Esophagus muscularis mucosa (tissue), 4 donors: ENCODE measurements at places on chromosomes 4 and X. TPM values are rescaled to one million over a fixed set of nuclear protein-coding genes. Genes with fewer than 3 reads are reported as not detected.

ABLIM2 gene
- 9.5 TPM for total RNA-seq

GRCh38 chrX:88613338-88613737 lies 133.7 kb upstream of the CPXCR1 start:
- no peak for DNase-seq

- DNase-seq, result no peak
Observed at GRCh38 chrX:108537005-108537404, 97.4 kb downstream of the COL4A5 start.

DNA sequence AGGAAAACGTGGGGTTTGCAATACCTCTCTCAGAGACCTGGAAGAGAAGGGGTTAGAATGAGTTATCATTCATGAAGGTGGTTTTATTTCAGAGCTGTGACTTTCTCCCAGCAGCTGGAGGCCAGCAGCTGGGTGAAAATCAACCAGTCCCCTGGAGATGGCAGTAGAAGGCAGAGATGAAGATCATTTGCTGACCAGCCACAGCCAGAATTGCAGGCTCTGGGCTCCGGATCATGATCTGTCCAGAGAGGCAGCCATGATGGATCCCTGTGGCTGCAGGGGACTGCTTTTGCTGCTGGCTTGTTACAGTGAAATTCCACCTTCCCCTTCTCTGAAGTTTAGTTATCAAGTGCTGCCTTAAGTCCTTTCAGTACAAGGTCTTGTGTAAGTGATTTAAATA lies 46.9 kb upstream of the TAB3 start:
- no peak for DNase-seq

DNA sequence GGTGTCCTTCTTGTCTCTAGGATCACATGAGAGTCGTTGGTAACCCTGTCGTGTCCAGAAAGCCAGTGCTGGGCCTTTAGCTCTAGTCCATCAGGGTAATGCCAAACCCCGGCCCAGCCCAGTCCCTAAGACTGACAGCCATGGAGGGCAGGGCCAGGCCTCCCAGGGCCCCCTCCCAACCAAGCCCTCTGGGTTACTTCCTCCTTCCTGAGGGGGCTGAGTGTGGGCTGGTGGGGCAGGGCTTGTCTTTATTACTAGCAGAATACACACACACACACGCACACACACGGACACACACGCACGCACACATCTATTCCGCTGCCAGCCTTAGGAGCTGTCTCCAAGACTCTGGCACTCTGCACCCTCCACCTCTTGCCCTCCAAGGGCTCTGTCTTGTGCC lies 35.6 kb upstream of the CDKN2AIP start:
- DNase-seq, result no peak

- DNase-seq, result no peak
Observed at GRCh38 chr4:57053508-57053907, 56.7 kb downstream of the IGFBP7 start.

- DNase-seq, result no peak
Observed at GRCh38 chr4:180426938-180427337, 1816.3 kb upstream of the TENM3 start.

TLR1 gene
- total RNA-seq, result 11.2 TPM

DNA sequence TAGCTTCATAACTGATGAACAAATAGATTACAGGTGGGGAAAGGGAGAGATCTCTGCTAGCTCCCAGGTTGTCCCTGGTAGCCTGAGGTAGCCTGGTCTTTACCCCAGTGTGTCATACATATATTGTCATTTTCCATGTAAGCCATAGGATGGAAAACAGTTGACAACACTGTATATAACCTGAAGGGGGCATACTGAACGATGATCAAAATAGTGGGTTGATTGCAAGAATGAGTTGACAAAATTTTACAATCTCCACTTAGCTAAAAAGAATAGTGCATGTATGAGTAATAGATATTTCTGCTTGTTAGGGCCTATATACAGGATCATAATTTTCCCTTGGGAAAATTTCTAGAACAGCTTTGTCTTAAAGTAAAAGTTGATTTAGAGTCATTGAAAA lies 304.1 kb upstream of the HAND2 start:
- no peak for DNase-seq

- no peak for DNase-seq
Observed at GRCh38 chrX:39144323-39144722, 343.1 kb downstream of the MID1IP1 start.

DNA sequence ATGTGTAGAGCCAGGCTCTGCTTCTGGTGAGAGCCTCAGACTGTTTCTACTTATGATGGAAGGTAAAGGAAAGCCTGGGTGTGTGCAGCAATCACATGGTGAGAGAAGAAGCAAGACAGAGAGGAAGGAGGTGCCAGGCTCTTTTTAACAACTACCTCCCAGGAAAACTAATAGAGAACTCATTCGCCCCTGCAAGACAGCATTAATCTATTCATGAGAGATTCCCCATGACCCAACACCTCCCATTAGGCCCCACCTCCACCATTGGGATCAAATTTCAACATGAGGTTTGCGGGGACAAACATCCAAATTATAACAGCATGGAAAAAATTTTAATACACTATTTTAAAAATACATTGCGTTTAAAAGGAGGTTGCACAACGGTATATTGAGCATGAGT lies 24.7 kb upstream of the GRIA3 start:
- no peak for DNase-seq

GRCh38 chr4:93317057-93317456 lies 511.5 kb upstream of the ATOH1 start:
- DNase-seq, result no peak

DNA sequence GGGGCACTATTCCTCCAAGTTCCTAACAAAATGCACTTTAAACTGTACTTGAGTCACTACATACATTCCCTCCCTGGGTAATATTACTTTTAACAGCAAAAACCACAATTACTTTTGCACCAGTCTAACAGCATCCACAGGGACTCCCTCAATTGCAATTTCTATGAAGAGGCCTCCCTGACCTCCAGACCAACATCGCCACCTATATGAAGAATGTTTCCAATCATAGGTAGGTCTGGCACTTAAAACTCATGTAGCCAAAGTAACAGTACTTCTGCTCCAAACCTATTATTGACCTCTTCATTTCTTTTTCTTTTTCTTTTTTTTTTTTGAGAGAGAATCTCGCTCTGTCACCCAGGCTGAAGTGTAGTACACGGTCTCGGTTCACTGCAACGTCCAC lies 15.6 kb downstream of the NR3C2 start:
- no peak for DNase-seq

CXCL5 gene
- not detected for total RNA-seq

DNA sequence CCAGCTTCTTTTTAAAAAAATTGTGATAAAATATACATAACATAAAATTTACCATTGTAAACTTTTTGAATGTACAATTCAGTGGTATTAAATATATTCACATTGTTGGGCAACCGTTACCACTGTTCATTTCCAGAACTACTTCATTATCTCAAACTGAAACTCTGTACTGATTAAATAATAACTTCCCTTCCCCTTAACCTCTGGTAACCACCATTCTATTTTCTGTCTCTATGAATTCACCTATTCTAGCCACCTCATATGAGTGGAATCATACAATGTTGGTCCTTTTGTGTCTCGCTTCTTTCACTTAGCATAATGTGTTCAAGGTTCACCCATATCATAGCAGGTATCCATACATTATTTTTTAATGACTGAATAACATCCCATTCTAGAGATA lies 8.3 kb downstream of the GPR50 start:
- no peak for DNase-seq

ARX gene
- not detected for total RNA-seq

MAGEA11 gene
- total RNA-seq, result not detected

- DNase-seq, result no peak
Observed at GRCh38 chr4:17368408-17368807, 143.5 kb downstream of the QDPR start.

MAGEA12 gene
- not detected for total RNA-seq

GRCh38 chr4:125515016-125515415 lies 200.3 kb downstream of the FAT4 start:
- DNase-seq, result no peak

FRMD7 gene
- not detected for total RNA-seq

UCP1 gene
- not detected for total RNA-seq

GRCh38 chr4:163662768-163663167 lies 168.3 kb downstream of the TMA16 start:
- DNase-seq, result no peak

- no peak for DNase-seq
Observed at GRCh38 chr4:10105421-10105820, 11.2 kb downstream of the WDR1 start.

DNA sequence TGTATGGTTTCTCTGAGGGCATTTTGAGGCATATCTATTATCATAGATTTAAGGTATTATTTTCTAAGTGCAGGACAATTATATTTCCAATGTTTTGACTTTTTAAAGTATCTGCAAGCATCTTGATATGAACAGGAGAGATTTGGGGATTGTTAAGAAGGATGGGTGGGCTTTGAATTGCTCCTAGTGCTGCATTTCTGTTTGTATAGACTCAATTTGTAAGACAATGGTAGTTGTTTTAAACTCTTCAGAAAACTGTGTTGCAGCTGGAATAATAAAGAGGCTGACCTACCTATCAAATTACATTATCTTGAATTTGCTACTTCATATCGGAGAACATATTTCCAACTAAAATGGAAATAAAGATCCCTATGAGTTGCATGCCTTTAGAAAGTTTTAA lies 570.3 kb downstream of the ADGRL3 start:
- DNase-seq, result no peak

DNA sequence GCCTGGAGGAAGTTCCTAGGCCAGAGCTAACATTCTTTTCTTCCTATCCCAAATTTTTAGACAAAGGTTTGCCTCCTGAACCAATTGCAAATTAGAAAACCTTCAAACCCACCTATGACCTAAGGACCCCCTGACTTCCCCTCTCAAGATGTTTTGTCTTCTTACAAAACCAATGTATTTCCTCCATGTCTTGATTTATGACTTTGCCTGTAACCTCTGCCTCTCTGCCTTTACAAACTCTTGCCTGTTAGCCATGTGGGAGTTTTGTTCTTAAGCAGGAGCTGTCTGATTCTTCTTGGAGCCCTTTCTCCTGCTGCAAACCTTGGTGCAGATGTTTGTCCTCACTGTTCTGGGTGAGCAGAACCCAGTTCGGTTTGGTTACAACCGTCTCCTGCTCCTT lies 222.3 kb upstream of the BOD1L1 start:
- DNase-seq, result no peak
